ENCODE measurements at places on chromosomes 5 and 9. TPM values are rescaled to one million over a fixed set of nuclear protein-coding genes. Genes with fewer than 3 reads are reported as not detected.

The CHSY3 gene
- total RNA-seq = not detected

The SVEP1 gene
- 0.45 TPM for total RNA-seq

The TTC23L gene
- 0.55 TPM for total RNA-seq

The TSLP gene
- total RNA-seq = 0.61 TPM

The TAF11L5 gene
- 1.4 TPM for total RNA-seq

The SV2C gene
- total RNA-seq = 4.1 TPM

DNA sequence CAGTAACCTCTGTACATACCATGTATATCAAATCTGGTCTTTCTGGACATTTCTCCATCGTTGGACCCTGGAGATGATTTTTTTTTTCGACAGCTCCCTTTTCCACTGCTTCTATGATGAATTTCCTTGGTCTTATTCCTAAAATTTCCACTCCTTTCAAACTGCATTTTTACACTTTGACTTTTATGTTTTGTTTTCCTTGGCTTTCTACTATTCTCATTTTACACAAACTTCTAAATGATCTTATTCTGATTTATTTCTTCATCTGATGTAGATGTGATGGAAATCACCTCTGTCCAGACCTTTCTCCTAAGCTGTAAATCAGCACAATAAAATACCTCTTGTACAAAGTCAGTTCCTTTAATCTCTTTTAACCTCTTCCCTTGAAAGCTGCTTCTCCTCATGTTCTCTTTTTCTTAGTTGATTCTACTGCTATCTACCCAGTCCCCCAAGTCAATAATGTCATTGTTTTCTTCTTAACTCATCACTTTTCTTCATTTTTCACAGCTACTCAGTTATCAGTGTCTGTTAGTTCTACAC, 48.7 kb upstream of the TUSC1 start:
- DNase-seq = no peak
- H3K27me3 ChIP-seq = no peaks in the 10 kb centered on the region
- H3K36me3 ChIP-seq = no peaks in the 10 kb centered on the region
- H3K27ac ChIP-seq = no peak overlapping the region

- no peak overlapping the region for H3K27ac ChIP-seq
- no peak overlapping the region for H3K4me3 ChIP-seq
- H3K27me3 ChIP-seq = no peaks in the 10 kb centered on the region
- no peak for DNase-seq
Observed at GRCh38 chr5:130605234-130605633, 559.8 kb downstream of the HINT1 start.

DNA sequence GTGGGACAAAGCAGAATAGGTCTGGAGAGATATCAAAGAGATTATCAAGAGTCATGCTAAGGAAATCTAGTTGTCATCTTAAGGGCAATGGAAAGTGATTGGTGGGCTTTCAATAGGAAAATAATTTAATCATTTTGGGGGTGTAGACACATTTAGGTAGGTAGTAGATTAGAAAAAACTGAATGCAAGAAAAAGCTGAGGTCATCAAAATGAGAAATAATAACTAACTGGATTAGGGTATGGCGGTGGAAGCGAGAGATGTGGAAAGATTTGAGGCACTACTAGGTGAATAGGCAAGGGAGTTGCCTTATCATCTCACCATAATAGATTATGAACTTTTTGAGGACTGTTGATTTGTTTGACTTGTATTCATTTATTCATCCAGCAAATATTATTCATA, 393.2 kb upstream of the ZNF608 start:
- no peaks in the 10 kb centered on the region for H3K36me3 ChIP-seq
- no peak for DNase-seq
- H3K4me1 ChIP-seq = no peaks in the 10 kb centered on the region
- H3K27me3 ChIP-seq = no peaks in the 10 kb centered on the region

GRCh38 chr5:123105864-123106263, 16.8 kb downstream of the PRDM6 start:
- H3K4me1 ChIP-seq = no peaks in the 10 kb centered on the region
- DNase-seq = no peak
- no peak overlapping the region for H3K27ac ChIP-seq

DNA sequence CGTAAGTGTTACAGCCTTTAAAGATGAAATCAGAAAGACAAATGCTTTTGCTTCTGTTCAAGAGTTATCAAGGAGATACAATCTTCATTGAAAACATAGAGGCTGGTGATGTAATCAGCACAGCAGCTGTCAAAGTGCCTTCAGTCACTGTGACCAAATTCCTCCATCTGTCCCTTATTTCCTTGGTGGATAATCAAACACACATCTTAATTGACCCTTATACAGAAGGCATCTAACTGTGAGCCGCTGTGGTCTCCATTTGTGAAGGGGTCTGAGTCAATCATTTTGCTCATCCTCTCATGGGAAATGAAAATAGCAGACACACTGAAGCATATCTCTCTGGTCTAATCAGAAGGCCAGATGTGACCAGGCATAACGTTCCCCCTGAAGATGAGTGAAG, 130.1 kb upstream of the TLR4 start:
- H3K27ac ChIP-seq = no peak overlapping the region
- DNase-seq = no peak
- no peak overlapping the region for H3K4me3 ChIP-seq
- no peaks in the 10 kb centered on the region for H3K4me1 ChIP-seq

DNA sequence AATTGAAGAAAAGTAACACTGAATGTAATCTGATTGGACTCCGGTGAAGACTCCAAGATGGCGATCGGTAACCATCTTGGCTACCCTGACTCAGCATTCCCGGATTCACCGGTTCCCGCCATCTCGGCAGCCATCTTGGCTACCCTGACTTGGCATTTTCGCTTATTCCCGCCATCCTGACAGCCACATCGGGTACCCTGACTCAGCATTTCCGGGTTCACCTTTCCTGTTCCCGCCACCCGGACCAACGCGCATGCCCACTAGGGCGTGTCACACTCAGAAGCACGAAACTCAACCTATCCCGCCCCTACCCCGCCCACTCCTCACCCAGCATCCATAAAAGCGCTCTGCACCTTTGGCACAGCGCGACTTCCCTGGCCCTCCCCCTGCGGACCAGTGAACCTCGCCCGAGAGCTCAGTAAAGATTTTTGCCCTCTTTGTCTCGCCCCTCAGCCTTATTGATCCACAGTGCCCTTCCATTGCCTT, 17.2 kb downstream of the SPTLC1 start:
- H3K36me3 ChIP-seq = no peaks in the 10 kb centered on the region
- no peaks in the 10 kb centered on the region for H3K4me1 ChIP-seq

DNA sequence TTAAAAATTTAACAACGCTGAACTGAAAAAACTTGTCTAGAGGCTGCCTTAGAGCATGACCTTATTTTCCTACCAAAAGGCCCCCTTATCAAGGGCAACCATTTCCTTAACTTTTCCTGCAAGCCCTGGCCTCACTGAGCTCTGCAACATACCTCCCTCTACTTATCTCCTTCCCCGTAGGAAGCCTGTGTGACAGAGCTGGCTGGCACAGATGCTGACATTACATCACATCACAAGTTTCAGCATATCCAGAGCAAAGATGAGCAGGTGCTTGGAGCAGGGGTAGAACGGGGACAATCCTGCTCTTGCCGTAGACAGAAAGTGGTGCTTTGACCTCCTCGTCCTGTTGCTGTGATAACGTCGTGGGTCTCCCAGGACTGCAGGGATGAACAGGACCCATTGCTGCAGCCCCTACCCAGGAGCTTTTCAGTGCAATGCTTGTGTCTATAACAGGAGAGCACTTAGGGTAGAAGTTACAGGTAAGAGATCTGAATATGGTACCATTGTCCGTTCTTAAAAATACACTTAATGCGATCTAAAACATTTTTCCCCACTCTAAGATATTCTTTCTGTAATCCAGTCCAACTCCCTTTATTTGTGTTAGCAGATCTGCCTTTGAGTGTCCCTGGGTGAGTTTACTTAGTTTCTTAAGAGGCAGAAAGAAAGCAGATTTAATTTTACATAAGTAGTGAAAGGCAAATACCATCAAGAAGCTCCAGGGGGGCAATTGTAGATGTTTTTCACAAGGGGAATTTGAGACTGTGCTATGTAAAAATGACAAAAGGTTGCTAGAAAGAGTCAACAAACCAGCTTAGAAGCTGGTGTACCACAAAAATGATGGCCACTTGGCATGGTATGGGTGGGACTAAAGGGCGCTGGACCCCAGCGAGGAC, 101.9 kb upstream of the EFNA5 start:
- H3K4me3 ChIP-seq = no peak overlapping the region
- H3K27ac ChIP-seq = no peak overlapping the region
- H3K27me3 ChIP-seq = peaks cover 7% of the 10 kb centered on the region
- H3K36me3 ChIP-seq = no peaks in the 10 kb centered on the region
- no peak for DNase-seq

DNA sequence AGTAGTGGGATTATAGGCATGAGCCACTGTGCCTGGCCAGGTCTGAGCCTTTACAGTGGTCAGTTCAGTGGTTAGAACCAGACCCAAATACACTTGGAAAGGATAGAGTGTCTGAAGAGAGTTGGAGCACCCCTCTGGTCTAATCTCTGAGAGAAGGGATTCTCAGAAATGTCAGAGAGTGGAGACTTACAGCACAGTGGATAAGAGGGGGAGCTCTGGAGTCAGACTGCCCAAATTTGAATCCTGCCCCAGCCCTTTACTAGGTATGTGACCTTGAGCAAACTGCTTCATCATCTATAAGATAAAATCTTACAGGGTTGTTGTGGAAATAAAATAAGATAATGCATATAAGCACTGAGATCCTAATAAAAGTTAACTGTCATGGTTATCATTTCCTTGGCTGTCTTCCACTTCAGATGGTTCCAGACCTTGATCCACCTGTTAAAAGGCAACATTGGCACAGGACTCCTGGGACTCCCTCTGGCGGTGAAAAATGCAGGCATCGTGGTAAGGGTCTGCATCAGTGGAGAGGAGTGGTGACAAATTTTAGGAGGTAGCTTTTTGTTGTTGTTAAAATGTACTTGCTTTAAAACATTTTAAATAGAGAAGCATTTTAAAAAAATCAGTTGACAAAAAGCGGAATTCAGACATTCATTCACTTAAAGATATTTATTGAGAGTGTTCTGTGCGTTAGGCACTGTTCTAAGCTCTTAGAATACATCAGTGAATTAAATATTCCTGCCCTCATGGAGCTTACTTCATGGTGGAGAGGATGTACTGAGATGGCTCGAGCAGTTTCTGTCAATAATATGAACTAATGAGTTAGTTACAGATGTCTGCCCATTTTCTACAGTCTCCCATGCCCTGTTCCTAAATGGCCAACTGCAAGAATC, 16.0 kb downstream of the SLC36A1 start:
- no peak overlapping the region for H3K27ac ChIP-seq
- no peak overlapping the region for H3K4me3 ChIP-seq
- H3K4me1 ChIP-seq = no peaks in the 10 kb centered on the region
- H3K36me3 ChIP-seq = no peaks in the 10 kb centered on the region
- DNase-seq = no peak

GRCh38 chr9:125687163-125687863, 19.7 kb downstream of the MAPKAP1 start:
- H3K4me3 ChIP-seq = no peak overlapping the region
- H3K27ac ChIP-seq = no peak overlapping the region
- H3K27me3 ChIP-seq = no peaks in the 10 kb centered on the region
- no peak for DNase-seq
- H3K36me3 ChIP-seq = no peaks in the 10 kb centered on the region
- H3K4me1 ChIP-seq = no peaks in the 10 kb centered on the region

GRCh38 chr9:131875828-131876485, 136.1 kb upstream of the RAPGEF1 start:
- no peak overlapping the region for H3K4me3 ChIP-seq
- H3K27me3 ChIP-seq = no peaks in the 10 kb centered on the region
- DNase-seq = no peak

DNA sequence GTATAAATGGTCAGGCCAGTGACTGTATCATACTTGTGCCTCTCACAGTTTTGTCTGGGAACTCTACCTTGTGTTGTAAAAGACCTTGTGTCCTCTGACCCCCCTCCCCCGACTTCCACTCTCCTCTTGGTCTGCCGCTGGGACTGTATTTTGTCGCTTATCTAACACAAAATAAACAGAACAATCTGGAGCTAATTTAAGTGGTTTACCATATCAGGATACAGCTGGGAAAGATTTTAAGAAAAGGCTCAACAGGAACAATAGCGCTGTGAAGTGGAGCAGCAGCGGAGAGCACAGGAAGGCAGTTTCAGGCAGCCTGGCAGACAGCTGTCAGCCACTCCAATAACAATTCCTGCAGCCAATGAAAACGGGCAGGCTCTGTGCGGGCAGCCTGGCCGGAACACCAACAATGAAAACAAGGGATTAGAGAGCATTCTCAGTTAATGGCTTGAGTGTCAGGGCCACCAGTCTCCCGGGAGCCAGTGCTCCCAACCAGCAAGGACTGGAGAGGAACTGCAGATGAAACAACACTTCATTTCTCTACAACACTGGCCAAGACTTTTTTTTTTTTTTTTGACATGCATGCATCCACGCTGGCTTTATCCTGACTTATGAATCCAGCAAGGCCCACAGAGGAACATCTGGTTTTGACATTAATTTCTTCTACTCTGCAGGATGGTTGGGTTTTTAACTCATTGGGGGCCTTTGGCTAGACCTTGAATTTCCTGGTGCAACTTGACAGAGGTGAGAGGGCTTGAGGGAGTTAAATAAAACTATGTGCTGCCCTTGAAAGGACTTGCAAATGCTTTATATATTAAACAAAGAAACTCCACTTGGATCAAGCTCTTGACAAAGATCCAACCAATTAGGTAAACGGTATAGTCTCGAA, 76.7 kb downstream of the ARSB start:
- peak; percentile 87 for DNase-seq
- no peak overlapping the region for H3K4me3 ChIP-seq
- no peaks in the 10 kb centered on the region for H3K36me3 ChIP-seq
- H3K27ac ChIP-seq = peak overlapping the region; percentile 0
- peaks cover 13% of the 10 kb centered on the region for H3K4me1 ChIP-seq

DNA sequence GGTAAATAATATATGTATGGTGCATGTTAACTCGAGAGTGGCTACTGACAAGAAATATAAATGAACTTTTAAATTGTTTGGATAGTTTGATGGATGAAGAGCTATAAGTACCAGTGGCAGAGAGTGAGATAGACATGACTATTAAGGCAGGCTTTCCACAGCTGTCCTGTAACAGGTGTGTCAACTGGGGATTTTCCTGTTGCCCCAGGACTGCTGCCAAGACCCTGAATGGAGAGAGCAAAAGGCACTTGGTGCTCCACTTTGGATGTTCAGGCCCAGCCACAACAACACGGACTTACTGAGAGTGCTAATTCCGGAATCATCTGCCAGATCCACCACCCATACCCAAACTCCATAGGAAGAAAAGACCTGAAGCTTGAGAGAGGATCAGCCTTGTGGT, 215.1 kb downstream of the SEC61B start:
- no peaks in the 10 kb centered on the region for H3K27me3 ChIP-seq
- H3K4me3 ChIP-seq = no peak overlapping the region
- no peak overlapping the region for H3K27ac ChIP-seq
- H3K36me3 ChIP-seq = no peaks in the 10 kb centered on the region

DNA sequence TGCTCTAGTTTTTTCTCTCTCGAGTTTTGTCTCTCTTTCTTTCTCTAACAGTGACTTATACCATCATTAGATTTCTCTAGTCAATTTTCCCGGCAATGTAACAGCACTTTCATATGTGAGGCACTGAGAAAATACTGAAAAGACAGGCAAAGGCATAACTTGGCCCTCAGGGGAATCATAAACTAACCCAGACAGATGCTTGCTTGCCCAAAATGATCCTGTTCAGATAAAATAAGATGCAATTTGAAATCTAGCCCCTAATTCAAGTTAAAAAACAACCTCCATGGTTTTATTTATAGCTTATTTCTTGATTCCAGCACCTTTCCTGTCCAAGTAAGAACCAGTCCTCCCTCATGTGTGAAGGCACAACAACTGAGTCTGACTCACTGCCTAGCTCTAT, 294.6 kb downstream of the GAS1 start:
- H3K27me3 ChIP-seq = no peaks in the 10 kb centered on the region
- peak; percentile 48 for DNase-seq
- H3K4me1 ChIP-seq = peaks cover 48% of the 10 kb centered on the region
- H3K27ac ChIP-seq = peak overlapping the region; percentile 39

Data from A673 (cell line).